ENCODE measurements at places on chromosomes 1 and 21.

GRCh38 chr1:71548398-71548890, 467.6 kb upstream of the ZRANB2 start:
- no peak for DNase-seq

- DNase-seq, result no peak
Measured at GRCh38 chr1:154133256-154133655, 21.6 kb downstream of the NUP210L start.

DNA sequence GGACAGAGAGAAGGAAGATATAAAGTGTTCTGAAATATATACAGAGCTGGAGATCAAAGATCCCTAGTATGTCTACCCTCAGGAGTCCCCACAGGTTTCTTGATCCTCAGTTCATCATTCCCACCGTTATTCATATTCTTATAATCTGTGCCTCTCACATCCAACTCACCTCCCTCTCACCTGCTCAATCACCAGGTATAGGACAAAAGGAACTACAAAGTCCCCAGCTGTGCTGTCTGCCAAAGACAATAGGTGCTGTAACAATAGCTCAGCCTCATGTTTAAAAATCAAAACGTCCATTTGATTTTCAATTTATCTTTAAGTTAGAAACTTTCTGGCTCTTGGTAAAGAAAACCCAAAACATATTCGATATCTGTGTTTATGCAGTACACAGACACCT, 121.1 kb upstream of the PKN2 start:
- no peak for DNase-seq

DNA sequence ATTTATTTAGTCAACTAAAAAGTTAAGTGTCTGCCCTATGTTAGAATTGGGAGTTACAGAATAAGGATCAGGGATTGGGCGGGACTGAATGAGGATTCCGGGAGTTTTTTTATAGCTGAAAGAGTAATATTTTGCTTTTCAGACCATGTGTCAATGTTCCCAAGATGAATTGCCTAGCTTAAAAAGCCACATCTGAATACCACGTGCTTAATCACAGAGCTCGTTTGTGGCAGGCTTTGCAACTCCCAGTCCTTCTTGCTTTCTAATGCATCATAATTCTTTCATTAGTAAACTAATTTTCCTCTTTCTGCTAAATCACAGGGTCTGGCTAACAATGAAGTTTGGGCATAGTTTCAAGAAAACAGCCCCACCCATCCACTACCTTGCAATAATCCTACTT, 4.2 kb upstream of the BCL10 start:
- no peak for DNase-seq

DNA sequence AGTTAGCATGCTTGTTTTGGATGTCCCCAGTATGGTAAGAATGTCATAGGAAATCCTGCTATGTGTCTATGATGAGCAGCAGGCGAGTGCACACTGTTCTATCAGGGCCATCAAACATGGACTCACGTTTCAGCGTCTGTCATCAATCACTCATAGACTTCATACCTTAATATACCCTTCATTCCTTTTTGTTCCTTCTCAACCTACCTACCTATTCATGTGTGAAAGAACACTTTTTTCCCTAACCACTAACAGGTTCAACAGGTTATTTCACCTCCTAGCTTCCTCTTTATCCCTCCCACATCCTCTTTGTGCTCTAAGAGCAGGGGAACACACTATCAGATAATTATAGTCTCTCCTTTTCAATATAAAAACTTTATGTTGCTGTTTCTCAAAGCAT, 300.6 kb downstream of the TM2D1 start:
- DNase-seq, result no peak
